ENCODE measurements at places on chromosomes 11 and 22.

DNA sequence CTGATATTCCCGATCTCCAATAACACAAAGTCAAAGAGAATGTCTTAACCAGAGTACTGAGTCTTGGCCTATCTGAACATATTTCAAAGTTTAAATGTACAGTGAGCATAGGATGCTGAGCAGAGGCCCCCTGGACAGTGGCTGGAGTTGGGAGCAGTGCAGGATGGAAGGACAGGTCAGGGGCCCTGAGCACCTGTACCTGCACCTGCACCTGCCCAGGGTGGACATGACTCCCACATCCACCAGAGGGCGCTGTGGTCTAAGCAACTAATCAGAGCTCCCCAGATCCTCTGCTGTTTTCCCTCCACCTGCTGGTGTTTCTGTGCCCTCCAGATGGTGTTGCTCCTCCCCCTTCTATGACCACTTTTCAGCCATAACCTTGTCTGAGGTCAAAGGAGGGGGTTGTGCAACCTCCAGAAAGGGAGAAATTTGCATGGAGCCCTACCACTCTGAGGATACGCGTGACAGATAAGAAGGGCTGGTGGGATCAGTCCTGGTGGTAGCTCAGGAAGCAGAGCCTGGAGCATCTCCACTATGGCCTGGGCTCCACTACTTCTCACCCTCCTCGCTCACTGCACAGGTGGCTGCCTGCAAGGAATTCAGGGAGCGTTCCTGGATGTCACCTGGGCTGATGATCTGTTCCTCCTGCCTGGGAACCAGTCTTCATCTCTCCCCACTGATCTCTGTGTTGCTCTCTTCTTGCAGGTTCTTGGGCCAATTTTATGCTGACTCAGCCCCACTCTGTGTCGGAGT is 49.1 kb upstream of the VPREB1 start:
- DNase-seq: no peak

DNA sequence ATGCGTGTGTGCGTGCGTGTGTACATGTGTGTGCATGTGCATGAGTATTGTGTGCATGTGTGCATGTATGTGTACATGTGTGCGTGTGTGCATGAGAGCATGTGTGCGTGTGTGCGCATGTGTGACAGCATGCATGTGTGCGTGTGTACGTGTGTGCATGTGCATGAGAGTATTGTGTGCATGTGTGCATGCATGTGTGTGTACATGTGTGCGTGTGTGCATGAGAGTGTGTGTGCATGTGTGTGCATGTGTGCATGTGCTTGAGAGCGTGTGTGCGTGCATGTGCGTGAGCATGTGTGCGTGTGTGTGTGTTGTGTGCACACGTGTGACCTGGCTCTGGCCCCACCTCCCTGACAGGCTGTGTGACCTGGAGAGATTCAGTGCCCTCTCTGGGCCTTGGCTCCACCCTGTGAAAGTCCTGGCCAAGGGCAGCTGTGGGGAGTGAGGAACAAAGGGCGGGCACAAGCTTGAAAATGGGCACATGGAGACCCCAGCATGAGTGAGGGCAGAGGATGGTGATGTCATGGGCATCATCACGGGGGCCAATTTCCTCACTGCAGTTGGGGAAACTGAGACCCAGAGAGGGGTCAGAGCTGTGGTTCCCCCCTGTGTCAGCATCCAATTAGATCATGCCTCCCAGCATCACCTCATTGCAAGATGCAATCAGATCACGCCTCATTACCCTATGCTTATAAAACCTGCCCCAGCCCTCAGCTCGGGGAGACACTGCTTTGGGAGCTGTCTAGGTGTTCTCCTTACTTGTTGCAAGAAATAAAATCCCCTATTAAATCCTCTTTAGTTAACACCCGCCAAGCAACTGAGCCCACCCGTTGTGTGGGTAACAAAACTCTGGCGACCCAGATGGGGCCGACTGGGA is 658 bp downstream of the ACY3 start:
- DNase-seq: no peak

DNA sequence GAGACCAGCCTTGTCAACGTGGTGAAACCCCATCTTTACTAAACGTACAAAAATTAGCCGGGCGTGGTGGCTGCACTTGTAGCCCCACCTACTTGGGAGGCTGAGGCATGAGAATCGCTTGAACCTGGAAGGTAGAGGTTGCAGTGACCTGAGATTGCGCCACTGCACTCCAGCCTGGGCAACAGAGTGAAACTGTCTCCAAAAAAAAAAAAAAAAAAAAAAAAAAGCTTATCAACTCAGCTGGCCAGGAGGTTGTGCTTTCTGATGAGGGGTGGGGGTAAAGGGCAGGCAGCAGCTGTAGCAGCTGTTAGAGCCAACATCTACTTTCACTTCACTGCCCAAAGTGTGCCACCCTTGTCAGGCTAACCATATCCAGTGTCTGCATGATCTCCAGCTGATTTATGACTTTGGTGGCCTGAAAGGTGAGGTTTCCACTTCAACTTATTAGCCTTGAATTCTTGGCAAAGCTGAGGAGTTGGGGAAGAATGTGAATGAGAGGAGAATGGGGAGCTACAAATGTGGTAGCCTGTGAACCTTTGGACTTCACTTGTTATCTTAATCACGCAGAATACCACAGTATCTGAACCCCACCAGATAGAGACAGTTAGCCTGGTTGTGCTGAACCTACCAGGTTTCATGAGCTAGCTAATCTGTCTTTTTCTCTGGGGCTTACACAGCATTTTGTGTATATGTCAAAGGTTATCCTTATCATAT is 19.6 kb downstream of the RNF121 start:
- DNase-seq: no peak

- DNase-seq: no peak
These were observed 500 bp upstream of the ADSL start for GRCh38 chr22:40345815-40346184.

DNA sequence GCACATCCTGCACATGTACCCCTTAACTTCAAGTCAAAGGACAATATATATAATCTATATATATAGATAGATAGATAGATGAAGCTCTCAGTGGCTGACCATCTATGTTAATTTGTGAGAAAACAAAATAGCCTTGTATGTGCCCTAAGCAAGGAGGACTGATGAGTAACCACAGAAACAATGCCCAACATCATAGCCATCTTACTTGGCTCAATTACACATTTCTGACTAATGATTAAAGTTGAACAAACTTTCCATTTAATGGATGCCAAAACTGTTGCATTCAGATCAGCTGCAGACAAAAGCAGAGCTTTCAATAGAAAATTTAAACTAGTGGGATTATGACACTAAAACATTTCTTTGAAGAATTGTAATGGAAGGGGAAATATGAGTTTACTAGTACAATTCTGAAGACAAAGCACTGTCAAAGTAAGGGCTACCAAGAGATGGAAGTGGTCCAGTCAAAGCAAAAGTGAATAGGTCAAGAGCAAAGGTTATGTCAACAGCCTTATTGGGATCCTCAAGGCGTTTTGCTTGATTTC is 1188.2 kb upstream of the RAG2 start:
- DNase-seq: no peak

- DNase-seq: no peak
These were observed 6.2 kb downstream of the PTPN5 start for GRCh38 chr11:18785411-18785810.
